ENCODE measurements at places on chromosomes 11 and 22.

GRCh38 chr11:36500315-36500721 is 9.8 kb downstream of the TRAF6 start:
- DNase-seq: no peak

DNA sequence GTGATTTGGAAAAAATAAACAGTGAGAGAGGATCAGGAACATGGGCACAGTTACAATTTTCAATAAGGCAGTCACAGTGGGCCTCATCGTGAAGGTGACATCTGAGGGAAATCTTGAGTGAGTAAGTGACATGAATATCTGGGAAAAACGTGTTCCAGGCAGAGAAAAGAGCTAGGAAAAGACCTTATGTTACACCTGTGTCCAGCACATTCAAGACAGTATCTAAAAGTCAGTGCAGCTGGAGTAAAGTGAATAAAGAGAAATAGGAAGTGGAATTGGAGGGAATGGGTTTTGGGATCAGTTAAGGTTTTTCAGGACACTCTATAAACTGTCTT is 827.5 kb upstream of the FAT3 start:
- no peak for DNase-seq

DNA sequence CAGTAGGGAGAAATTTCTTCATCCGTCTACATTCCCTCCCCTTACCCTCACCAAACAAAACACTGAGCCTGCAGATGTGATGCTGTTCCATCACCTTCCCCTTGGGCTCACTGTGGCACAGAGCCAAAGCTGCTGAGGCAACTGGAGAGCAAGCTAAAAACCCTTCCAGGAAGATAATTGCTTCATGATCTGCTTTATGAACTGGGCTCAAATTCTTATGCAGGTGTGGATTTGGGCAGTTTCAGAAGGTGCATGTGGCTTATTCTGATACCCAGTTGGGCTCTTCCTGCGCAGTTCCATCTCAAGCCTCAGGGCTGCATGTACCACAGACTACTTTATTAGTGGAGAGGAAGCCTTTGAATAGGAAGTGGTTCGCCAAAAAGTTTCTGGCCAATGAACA is 58.3 kb downstream of the AAMDC start:
- DNase-seq: no peak

- no peak for DNase-seq
Observed at GRCh38 chr11:119340335-119341221, at the start of gene C1QTNF5. Gene C1QTNF5 (minus strand): TSS chr11:119340883. CDS start chr11:119340397, 486 bp downstream.

DNA sequence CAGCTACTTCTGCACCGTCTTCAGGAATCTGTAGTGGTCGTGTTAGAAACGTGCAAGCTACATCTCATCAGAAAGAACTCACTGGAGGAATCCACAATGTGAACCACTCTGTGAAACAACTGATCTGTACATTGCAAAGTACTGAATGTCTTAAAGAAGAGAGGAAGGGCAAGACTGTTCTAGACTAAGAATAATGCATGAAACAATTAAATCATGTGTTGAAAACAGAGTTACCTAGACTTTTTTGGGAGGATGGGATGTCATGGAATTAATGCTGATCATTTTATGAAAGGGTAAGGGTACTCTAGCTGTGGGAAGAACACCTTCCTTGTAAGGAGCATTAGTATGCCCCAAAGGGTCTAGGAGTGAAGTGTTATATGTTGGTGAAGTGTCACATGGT is 60.6 kb upstream of the YPEL1 start:
- no peak for DNase-seq

GRCh38 chr11:36385121-36385970 is 89.3 kb downstream of the PRR5L start:
- DNase-seq: no peak

DNA sequence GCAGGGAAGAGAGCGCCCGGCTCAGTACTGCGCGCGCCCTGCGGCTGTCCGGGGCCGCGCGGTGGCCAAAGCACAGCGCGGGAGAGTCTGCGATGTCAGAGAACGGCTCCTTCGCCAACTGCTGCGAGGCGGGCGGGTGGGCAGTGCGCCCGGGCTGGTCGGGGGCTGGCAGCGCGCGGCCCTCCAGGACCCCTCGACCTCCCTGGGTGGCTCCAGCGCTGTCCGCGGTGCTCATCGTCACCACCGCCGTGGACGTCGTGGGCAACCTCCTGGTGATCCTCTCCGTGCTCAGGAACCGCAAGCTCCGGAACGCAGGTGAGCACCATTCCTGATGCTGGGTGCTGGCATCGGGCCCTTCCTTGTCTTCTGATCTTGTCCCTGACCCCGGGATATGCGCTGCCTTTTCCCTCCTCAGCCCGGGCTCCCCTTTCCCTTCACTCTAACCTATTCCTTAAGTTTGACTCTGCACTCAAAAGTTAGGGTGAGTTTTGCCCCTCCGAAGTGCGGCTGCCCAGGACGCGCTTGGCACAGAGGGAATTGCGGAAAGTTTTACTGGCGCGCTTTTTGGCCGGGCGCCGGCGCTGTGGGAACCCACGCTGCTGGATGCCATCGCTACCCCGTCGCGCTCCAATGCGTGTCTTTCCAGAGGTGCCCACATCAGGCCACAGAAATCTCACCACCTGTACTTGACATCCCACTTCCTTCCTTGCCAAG is at the start of gene MTNR1B:
Gene MTNR1B (plus strand): TSS at position 18 of the 714 bp plus-strand sequence. CDS start 75 bp downstream, at position 93.
- DNase-seq: no peak
